Fibroblast of skin of left biceps (primary cell): ENCODE measurements at places on chromosomes 1 and 21.

GRCh38 chr1:12436345-12436658 is 181.7 kb downstream of the DHRS3 start:
- DNase-seq: no peak

GRCh38 chr1:228018961-228019721 is 12.3 kb downstream of the WNT3A start:
- no peak for DNase-seq

DNA sequence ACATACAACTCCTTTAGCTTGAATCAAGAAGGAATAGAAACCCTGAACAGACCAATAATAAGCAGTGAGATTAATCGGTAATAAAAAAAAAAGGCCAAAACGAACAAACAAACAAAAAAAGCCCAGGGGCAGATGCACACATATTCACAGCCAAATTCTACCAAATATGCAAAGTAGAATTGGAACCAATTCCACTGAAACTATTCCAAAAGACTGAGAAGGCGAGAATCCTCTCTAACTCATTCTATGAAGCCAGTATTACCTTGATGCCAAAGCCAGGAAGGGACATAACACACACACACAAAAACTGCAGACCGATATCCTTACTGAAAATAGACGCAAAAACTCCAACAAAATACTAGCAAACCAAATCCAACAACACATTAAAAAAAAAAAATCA is 161.6 kb downstream of the ASTN1 start:
- no peak for DNase-seq

GRCh38 chr1:185674201-185674600 is 60.0 kb upstream of the HMCN1 start:
- no peak for DNase-seq

- DNase-seq: no peak
These were observed 133.8 kb upstream of the F3 start for GRCh38 chr1:94675373-94675772.

GRCh38 chr1:34319218-34319617 is 142.5 kb downstream of the C1orf94 start:
- DNase-seq: peak; percentile 10

- no peak for DNase-seq
These were observed 25.3 kb upstream of the PEF1 start for GRCh38 chr1:31669786-31670592.

GRCh38 chr1:29946057-29946456 is 709.7 kb downstream of the PTPRU start:
- no peak for DNase-seq

DNA sequence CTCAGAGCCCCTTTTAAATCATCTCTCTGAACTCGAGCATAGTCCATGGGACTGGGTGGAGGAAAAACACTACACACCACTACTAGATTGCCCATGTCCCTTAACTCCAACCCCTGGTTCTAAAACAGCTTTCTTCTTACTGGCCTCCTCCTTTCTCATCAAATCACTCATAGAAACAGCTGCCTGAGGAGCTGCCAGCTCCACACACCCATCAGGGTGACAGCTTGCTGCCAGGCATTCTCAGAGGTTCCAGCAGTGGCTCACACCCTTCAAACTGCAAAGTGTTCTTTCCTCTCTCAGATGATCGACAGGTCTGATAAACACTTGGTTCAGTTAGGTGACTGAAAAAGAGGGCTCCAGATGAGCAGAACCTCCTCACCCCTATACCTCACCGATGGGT is 543.0 kb upstream of the PLXNA2 start:
- no peak for DNase-seq

DNA sequence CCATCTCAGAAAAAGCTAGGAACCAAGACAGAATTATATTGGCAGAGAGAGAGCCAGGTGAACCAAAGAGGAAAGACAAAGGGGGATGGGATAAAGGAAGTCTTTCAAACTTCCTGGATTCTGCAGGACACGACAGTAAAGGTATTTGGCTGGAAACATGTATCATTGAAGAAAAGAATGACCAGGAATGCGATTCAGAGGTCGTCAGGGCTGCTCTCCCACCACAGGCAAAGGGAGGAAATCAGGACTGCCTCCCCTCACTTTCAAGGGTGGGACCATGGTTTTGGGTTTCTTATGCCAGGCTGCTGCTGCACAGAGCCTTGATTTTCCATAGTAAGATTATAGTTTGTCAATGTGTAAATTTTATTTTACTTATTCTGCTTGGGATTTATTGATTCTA is 848.8 kb downstream of the BRINP3 start:
- no peak for DNase-seq

DNA sequence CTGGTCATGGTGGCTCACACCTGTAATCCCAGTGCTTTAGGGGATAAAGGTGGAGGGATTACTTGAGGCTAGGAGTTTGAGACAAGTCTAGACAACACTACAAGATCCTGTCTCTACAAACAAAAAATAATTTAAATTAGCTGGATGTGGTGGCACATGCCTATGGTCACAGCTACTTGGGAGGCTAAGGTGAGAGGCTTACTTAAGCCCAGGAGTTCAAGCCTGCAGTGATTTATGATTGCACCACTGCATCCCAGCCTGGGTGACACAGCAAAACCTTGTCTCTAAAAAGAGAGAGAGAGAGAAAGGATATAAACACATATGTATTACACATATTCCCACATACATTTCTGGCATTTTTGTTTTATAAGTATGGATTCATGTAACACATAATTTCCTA is 325.2 kb downstream of the DUSP10 start:
- DNase-seq: no peak

DNA sequence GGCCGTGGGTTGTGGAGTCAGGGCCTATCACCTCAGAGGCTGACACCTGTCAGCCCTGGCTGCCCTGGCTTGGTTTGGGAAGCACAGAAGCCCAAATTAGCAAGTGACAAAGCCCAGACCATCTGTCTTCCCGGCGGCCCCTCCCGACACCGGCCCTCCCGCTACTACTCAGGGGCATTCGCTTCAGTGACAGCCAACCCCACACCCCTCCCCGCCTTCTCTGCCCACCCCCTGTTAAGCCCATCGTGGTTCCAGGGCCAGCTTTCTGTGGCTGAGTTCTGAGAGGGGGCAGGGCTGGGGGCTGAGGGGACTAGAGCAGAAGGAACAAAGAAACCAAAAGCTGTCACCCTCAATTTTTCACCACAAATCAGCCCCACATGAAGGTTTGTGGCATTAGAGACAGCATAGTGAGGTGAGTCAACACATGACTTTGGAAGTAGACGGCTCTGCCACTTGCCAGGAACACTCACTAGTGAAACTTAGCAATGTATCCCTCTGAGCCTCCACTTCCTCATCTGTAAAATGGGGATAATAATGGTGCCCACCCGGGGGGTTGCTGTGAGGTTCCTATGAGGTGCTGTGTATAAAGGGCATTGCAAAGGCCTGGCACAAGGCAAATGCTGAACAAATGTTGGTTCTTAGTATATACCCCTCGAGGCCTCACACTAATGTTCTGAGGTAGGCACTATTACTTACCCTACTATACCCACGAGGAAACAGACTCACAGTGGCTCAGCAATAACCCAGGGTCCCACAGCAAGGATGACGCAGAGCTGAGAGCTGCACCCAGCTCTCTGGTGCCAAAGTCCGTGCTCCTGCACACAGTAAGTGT is 5.2 kb upstream of the TNNI1 start:
- no peak for DNase-seq

GRCh38 chr1:167364826-167365225 is 144.1 kb downstream of the POU2F1 start:
- DNase-seq: no peak

- no peak for DNase-seq
These were observed 45.7 kb downstream of the RNF11 start for GRCh38 chr1:51281807-51282206.
